ENCODE measurements at places on chromosomes 7 and 10.

GRCh38 chr10:123158682-123159081 lies 4.5 kb downstream of the BUB3 start:
- no peak for DNase-seq

DNA sequence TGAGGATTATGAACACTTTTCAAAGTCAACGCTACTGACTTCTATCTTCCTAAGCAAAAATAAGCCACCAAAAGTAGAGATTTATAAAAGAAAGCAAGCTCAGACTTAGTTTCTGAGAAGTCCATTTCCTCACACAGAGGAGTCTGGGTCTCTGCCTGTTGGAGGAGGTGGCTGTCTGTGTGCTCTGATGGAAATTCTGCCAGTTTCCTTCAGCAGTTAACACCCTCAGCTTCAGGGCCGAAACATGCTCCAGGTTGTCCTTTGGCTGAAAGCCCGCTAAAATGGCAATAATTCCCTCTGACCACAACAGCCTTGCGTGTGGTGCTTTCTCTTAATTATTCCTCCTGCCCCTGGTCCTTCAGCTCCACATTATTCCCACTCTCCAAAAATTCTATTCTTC lies 127.8 kb upstream of the LAMB4 start:
- DNase-seq: no peak

DNA sequence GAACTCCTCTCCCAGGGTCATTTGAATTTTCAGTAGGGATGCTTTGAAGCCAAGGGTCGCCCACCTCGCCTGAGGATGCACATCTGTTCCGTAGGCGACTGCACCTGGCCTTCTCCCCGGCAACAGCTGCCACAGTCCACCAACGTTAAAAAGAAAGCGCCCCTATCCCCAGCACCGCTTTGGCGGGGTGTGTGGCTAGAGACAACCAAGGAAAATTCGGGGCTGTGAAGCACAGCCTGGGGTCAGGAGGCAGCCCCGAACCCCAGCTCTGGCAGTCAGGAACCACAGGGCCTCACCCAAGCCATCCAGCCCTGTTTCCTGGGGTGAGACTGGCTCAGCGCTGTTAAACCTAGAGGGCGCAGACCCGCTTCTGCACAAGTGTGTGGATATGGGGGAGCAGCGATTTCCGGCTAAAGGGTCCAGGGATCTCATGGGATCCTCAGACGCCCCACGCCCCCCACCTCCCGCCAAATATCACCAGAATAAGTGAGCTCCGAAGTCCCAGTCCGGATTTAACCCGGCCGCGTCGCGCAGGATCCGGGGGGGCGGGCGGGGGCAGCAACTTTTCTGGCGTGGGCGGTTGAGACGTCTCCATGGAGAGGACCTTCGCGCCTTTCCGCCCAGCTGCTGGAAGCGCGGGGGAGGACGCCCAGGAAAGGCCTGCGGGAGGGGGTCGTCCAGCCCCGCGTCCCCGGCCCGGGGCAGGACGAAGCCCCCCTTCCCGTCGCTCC lies 822 bp downstream of the ZC3HAV1L start:
- DNase-seq: peak; percentile 29

- no peak for DNase-seq
These were observed 70.5 kb downstream of the SFMBT2 start for GRCh38 chr10:7340179-7340874.

DNA sequence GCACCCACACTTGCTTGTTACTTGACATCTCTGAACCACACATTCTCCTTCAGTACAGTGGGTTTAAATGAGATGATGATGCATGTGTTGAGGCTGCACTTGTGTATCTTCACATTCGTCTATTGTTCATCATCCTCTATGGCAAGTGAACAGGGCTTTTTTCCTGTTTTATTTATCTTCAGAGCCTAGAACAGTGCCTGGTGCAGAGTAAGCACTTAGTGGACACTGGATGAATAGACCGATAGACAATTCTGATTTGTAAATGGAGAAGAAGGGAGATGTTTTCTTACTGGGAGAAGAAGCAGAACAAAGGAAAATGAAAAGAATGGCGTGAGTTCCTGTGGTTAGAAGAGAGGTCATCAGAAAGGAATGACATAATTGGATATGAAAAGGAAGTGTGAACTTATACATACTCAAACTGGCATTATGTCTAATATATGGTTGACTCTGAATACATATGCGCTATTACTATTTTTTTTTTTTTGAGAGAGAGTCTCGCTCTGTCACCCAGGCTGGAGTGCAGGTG lies 99.7 kb downstream of the AVL9 start:
- no peak for DNase-seq

GRCh38 chr10:14527134-14527844 lies 196.6 kb upstream of the FRMD4A start:
- DNase-seq: no peak

GRCh38 chr7:39631736-39632308 lies 8.4 kb downstream of the RALA start:
- DNase-seq: no peak

DNA sequence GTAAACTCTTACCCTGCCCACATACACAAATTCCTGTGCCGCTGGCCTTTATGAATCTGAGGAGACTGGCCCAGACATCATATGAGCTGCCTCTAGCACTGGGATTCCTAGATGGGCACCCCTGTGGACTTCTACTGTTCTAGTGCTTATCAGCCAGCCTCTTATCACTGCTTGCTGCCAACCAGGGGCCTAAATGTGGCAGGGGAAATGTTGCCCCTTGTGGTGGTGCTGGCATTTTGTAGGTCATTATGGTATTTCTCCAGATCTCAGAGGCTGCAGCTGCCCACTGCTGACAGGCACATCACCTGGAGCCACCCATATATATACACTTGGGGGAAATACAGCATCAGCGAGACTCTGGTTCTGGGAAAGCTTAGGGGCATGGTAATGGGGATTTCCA lies 5.4 kb downstream of the SFR1 start:
- no peak for DNase-seq

DNA sequence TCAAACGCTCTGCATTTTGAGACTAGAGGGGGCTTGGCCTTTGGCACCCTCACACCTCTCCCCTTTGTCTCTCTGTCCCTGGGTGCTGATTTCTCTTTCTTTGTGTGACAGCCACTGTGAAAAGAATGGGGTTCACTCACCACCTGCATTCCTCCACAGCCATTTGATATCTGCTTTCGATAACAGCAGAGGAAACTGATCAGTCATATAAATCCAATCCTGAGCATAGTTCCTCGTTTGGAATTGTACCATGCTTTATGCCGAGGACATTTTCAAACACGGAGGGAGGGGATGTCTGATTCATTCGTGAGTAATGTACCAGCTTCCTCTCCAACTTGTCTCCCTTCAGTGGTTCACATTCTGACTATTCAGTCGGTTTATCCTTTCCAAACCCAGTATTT lies 15.8 kb downstream of the MET start:
- no peak for DNase-seq

DNA sequence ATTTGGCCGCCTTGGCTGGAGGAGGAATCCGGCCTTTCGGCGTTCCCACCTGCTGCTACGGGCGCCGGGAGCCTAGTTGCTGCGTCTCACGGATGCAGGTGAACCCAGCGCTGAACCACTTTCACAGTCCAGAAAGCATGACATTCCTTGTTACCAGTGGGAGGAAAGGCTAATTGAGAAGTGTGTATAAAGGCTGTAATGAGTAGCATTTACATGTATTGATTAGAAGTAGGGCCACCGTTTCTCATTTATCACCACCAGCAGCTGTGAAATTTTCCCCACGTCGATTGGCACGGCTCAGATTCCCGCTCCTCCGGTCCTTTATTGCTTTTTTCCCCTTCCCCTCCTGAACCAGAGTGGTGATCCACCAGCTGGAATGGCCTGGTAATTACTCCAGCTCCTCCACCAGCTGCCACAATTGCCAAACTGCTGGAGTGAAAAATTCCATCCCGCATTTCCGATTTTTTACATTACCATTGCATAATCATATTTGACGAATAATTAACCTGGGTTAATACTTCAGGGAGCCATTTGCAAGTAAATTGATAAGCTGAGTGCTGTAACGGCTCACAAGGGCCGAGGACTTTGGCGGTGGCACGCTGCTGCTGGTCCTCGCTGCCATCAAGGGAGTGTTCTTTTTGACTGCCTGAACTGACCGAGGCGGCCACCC lies 153.3 kb downstream of the POU6F2 start:
- no peak for DNase-seq

All from stimulated activated CD4-positive, alpha-beta T cell treated with anti-CD3 and anti-CD28 coated beads, Interleukin-1b, Interleukin-23, amount 100 ng/mL, for 48 hours (primary cell).